Activated CD4-positive, alpha-beta T cell treated with anti-CD3 and anti-CD28 coated beads, Interleukin-2, amount 10 ng/mL, durations not matched to agents 24 days and 14 days (primary cell): ENCODE measurements at places on chromosomes 7 and 10. TPM values are rescaled to one million over a fixed set of nuclear protein-coding genes. Genes with fewer than 3 reads are reported as not detected.

The C10orf95 gene
- 0.33 and 0.52 TPM in 2 replicates for total RNA-seq

The GIMAP2 gene
- total RNA-seq = 28.2 TPM in 2 replicates

The C1QL3 gene
- 0.21 TPM in 1 of 2 replicates, not detected in the other for total RNA-seq

The TUBB8 gene
- total RNA-seq = not detected in 2 replicates

The NUTM2A gene
- 0.12 TPM in 1 of 2 replicates, not detected in the other for total RNA-seq

DNA sequence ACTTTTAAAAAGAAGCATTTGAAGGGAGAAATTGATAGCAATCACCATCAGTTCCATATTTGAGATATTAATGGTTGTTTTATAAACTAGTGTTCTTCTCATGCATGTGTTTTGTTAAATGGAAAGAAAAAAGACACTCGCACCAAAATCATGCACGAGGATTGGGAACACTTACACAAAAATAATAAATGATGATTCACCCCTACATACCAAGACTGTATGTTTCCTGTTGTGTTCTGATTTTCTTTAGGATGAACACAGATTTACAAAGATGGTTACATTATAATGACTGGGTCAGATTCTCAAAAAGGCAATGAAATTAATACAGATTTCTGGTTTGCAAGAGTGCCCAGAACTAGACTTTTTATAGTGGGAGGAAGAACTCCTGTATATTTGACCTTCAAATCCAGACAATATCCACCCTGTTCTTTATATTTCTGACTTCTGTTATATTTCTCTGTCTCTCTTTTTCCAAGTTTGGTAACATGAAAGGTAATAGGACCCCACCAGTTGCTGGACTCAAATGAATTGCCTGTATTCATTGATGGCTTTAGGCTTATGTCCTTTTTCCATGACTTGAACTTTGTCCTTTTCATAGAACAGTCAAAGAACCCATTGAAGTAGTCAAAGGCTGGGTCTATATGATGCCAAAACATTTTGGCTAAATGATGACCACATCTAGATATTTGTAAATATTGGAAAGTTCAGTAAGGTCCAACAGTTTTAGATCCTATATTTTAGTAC lies 54.4 kb downstream of the SEMA3A start:
- H3K4me1 ChIP-seq = no peaks in the 10 kb centered on the region
- H3K27me3 ChIP-seq = no peaks in the 10 kb centered on the region
- no peaks in the 10 kb centered on the region for H3K36me3 ChIP-seq
- no peak overlapping the region for H3K4me3 ChIP-seq

DNA sequence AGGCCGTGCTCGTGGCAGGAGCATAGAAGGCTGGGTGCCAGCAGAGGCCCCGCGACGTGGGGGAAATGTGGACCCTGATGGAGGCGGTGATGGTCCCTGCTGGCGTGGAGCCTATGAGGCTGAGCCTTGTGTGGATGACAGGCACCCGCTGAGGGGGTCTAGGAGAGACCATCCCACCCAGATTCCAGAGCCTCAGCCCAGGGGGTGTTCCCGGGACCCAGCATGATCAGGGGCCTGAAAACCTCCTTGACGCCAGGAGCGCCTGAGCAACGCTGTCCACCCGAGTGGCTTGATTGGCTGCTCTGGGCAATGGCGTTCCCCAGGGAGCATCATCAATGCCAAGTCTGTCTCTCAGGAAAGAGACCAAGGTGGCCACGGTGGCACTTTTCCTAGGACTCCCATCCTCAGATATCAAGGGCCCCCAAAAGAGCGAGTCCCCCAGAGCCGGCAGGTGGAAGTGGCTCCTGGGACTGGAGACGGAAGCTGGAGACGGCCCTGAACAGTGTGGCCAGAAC lies 61.1 kb downstream of the PWWP2B start:
- no peak overlapping the region for H3K27ac ChIP-seq
- no peak overlapping the region for H3K4me3 ChIP-seq
- no peaks in the 10 kb centered on the region for H3K4me1 ChIP-seq
- no peaks in the 10 kb centered on the region for H3K36me3 ChIP-seq

- H3K27ac ChIP-seq = peak overlapping the region; percentile 98
- DNase-seq = no peak
- H3K27me3 ChIP-seq = no peaks in the 10 kb centered on the region
- H3K4me1 ChIP-seq = peaks cover 44% of the 10 kb centered on the region
- H3K36me3 ChIP-seq = peaks cover 84% of the 10 kb centered on the region
Observed at GRCh38 chr10:26738301-26738911, 40.9 kb downstream of the PDSS1 start.

GRCh38 chr7:155964543-155964942 lies 152.3 kb upstream of the SHH start:
- H3K4me1 ChIP-seq = peaks cover 17% of the 10 kb centered on the region
- H3K27me3 ChIP-seq = peaks cover 24% of the 10 kb centered on the region
- DNase-seq = no peak
- peaks cover 2% of the 10 kb centered on the region for H3K36me3 ChIP-seq

DNA sequence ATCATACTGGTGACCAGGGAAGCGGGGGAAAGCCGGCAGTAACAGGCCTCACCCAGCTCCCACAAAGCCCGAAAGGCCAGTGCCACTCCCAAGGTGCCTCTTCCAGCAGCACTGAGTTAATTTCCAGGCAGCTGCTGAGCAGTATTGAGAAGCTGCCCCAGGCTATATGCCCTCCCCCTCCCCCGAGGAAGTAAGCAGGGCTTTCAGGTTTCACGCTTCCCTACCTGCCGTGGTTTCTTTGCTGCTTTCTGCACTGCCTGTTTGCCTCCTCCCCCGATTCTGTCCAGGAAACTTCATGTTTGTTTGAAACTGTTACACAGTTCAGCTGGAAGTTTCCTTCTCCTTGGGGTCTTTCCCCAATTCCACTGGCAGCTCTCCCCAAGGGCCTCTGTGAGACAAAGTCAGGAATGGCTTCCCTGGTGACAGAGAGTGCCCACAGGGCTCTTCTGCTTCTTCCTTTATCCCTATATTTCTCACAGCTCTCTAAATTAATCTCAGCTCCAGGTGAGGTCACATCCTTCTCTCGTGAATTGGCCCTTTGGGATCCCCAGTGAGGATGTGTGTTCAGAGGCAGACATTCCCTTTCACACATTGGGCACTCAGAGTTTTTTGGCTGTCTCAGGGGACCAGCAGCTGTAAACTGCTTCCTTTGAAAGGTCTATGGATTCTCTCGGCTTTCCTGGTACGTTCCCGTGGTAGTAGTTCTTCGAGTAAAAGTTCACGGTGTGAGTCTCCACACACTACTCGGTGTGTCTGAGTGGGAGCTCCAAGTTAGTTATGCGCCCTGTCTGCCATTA lies 19.4 kb downstream of the C1GALT1 start:
- H3K27me3 ChIP-seq = no peaks in the 10 kb centered on the region
- peak; percentile 83 for DNase-seq
- H3K27ac ChIP-seq = peak overlapping the region; percentile 75
- H3K4me3 ChIP-seq = peak overlapping the region; percentile 79
- peaks cover 66% of the 10 kb centered on the region for H3K4me1 ChIP-seq

- peak overlapping the region; percentile 83 for H3K4me3 ChIP-seq
- H3K4me1 ChIP-seq = peaks cover 4% of the 10 kb centered on the region
- no peaks in the 10 kb centered on the region for H3K36me3 ChIP-seq
- peaks cover 82% of the 10 kb centered on the region for H3K27me3 ChIP-seq
Observed at GRCh38 chr10:90858461-90858968, 676 bp upstream of the HTR7 start.

DNA sequence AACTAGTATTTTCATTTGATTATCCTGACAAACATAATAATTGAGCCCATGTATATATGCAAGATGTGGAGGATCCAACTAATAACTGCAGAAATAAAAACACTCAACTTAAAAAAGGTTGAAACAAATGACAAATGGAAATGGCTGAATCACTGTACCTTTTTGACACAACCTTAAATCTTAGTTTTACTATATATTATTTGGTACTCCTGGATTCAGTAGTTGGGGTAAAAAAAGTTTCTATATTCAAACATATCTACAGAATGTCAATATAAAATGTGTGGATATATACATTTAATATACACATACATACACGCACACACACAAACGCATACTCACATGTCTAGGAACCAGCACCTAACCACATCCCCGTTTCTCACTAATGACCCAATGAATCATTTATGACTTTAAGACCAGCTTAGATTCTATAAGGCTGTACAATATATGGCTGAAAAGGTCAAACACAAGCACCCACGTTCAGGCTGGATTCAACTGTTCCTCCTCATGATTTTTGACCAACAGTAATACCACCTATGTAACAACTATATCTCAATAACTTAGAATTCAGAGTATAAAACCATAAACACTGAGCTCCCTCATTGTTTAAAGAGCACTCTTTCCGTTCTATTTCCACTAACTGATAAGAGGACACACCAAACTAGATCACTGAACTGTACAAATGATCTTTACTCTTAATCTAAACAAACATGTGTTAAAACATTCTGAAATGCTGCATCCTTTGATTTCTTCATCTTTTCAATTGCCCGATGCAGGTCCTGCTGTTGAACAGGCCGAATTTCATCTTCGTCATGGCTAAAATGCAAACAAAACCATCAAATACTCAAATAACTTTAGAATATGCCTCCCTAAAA lies 63.8 kb downstream of the ATAD1 start:
- peaks cover 34% of the 10 kb centered on the region for H3K36me3 ChIP-seq
- H3K4me3 ChIP-seq = no peak overlapping the region
- H3K4me1 ChIP-seq = peaks cover 15% of the 10 kb centered on the region
- no peak for DNase-seq
- H3K27me3 ChIP-seq = no peaks in the 10 kb centered on the region
- no peak overlapping the region for H3K27ac ChIP-seq

GRCh38 chr10:74021248-74022055 lies 23.5 kb downstream of the VCL start:
- no peak for DNase-seq
- peak overlapping the region; percentile 69 for H3K27ac ChIP-seq
- H3K36me3 ChIP-seq = peaks cover 13% of the 10 kb centered on the region
- no peak overlapping the region for H3K4me3 ChIP-seq
- no peaks in the 10 kb centered on the region for H3K27me3 ChIP-seq
- peaks cover 24% of the 10 kb centered on the region for H3K4me1 ChIP-seq

DNA sequence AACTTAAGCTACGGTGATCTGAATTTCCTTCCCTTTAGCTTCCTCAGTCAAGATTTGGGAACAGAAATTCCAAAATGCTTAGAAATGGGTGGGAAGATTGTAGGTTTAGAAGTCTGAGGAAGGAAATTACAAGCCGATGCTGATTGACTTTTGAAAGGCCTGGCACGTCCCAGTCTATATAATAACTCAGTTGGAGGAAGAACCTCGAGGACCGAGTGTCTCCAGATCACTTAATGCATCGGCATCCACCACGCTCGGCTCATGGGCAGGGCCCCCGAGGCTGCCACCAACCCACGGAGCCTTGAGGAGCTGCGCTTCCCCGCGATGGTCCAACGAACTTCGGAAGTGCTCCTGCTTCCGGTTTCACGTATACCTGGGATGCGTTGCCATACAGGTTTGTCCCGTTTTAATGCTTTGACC lies 10.4 kb upstream of the SP8 start:
- peaks cover 62% of the 10 kb centered on the region for H3K27me3 ChIP-seq
- H3K4me3 ChIP-seq = peak overlapping the region; percentile 89
- H3K27ac ChIP-seq = no peak overlapping the region
- H3K36me3 ChIP-seq = peaks cover 5% of the 10 kb centered on the region

DNA sequence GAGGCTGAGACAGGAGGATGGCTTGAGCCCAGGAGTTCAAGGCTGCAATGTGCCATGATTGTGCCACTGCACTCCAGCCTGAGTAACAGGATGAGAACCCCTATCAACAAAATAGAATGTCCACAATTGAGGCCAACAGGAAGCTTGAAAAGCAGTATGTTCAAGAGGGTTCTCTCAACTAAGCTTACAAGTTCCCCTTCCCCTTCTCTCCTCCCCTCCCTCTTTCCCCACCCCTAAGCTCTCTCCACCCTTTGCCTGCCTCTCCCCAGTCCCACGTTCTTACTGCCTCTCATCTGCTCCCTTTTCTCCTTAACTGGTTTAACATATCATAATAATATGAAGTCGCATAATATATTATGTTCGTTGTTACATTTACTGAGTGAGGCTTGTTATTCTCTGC lies 35.4 kb downstream of the KIAA1549 start:
- H3K27ac ChIP-seq = no peak overlapping the region
- no peaks in the 10 kb centered on the region for H3K36me3 ChIP-seq
- DNase-seq = no peak

GRCh38 chr7:151460474-151460855 lies 20.5 kb upstream of the CRYGN start:
- DNase-seq = no peak
- H3K27me3 ChIP-seq = peaks cover 7% of the 10 kb centered on the region
- H3K4me1 ChIP-seq = no peaks in the 10 kb centered on the region
- no peak overlapping the region for H3K27ac ChIP-seq
- H3K36me3 ChIP-seq = peaks cover 29% of the 10 kb centered on the region
- H3K4me3 ChIP-seq = no peak overlapping the region

DNA sequence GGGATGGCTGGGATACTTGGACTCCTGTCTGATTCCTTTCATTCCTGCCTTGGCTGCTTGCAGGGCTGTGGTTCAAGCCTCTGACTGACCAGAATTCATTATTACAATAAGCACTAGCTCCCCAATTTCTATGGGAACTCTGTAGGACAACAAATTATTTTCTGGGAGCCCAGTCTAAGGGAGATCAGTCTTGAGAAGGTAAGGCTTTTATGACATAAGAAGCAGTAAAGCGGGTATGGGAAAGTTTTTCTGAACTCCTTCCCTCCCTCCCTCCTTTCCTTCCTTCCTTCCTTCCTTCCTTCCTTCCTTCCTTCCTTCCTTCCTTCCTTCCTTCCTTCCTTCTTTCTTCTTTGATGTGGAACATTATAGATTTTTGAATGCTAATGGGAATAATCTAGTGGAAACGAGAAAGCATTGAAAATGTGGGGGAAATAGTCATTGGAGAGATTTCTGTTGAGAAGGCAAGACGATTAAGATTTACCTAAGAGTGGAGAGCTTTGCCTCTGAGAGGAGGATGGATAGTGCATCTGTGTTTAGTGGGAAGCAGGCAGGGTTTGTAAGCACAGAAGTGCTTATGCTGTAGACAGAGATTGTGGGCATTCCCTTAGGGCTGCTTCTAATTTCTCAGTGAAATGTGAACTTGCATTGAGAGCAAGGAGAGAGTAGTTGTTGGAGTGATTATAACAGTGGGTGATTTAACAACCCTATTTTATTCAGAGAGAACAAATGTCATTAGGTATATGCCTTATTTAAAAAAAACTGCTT lies 201.5 kb downstream of the DNAJB9 start:
- H3K4me3 ChIP-seq = no peak overlapping the region
- no peaks in the 10 kb centered on the region for H3K4me1 ChIP-seq
- no peak overlapping the region for H3K27ac ChIP-seq
- no peaks in the 10 kb centered on the region for H3K36me3 ChIP-seq

- no peaks in the 10 kb centered on the region for H3K36me3 ChIP-seq
- no peaks in the 10 kb centered on the region for H3K4me1 ChIP-seq
- no peak overlapping the region for H3K27ac ChIP-seq
- H3K27me3 ChIP-seq = peaks cover 21% of the 10 kb centered on the region
- no peak for DNase-seq
Observed at GRCh38 chr7:50552921-50553320, 12.3 kb downstream of the DDC start.

DNA sequence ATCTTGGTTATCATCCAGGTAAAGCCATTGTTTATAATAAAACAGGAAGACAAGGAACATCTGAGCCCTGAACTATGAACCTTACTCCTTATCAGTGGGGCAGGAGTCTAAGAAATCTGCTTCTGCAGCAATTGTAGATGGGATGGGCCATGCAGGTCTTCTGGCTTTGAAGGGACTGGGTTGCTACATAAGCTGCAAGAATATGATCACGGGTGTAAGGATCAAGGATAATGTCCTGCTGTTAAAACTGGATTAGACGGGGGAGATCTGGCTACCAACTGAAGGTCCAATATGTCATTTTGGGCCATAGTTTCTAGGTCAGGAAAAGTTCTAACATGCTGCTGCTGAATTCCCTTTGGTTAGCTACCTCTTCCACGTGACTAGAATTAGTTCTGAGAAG lies 1363.4 kb upstream of the CELF2 start:
- no peaks in the 10 kb centered on the region for H3K36me3 ChIP-seq
- H3K4me1 ChIP-seq = no peaks in the 10 kb centered on the region
- H3K27ac ChIP-seq = no peak overlapping the region
- H3K27me3 ChIP-seq = no peaks in the 10 kb centered on the region
- H3K4me3 ChIP-seq = no peak overlapping the region
